CD4-positive, alpha-beta T cell treated with Interleukin-6 at 100 ng/mL for 8 hours (primary cell): ENCODE measurements at places on chromosomes 6 and 20.
A peak's percentile ranks its signal among the peaks of the same experiment; 100 is the strongest.

GRCh38 chr6:112100561-112100960 lies 13.2 kb downstream of the FAM229B start:
- DNase-seq: no peak

DNA sequence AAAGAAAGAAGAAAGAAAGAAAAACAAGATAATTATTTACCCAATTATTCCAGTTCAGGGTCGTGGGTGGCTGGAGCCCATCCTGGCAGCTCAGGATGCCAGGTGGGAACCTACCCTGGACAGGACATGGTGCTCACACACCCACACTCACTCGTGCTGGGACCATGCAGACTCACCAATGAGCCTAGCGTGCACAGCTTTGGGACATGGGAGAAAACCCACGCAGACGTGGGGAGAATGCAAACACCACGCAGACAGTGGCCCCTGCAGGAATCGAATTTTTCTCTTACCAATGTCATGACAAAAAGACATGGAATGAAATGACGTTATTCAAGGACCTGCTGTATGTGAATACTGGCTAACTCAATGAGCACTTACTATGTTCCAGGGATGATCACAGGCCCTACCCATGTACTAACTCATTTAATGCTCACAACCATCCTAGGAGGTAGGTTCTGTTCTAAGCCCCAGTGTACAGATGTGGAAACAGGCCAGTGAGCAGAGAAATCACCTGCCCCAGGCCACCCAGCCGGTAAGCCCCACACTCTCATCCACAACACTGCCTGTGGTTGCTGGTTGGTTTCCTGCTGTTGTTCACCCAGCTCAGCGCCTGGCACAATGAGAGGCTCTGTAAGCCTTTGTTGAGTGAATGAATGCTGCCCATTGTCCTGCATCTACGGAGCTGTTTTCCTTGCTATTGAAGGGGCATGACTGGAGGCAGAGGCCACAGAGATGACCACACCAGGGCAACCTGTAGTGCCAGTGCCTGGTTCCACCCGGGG lies 6.8 kb upstream of the PI16 start:
- DNase-seq: peak; percentile 65

DNA sequence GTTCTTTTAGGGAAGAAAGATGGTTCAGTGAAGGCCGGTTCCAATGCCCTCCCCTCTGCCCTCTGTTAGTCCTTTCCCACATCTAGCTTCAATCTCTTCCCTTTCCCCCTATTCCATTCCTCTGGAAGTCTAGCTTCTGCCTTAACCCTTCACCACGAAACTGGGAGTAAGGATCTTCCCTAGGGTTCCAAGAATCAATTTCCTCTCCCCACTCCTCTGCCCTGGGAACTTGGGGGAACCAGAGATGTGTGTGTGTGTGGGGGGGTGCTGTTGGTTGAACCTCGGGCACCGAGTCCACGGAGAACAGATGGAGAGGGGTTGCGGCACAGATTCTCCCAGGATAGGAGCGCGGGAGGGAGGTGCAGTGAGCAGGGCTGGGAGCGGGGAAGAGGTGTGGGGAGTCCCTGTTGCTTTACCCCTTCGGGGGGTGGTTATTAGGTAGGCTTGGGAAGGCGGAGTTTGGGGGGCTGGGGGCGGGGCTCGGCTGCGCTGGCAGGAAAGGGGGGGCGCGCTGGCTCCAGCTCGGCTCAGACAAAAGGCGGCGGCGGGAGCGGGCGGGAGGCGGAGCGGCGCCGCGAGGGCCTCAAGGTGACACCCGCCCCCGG lies at the start of gene TMEM151B:
TSS of gene TMEM151B (plus strand) at position 530 of the 605 bp plus-strand sequence. CDS start 293 bp downstream, outside the sequence.
- no peak for DNase-seq

- DNase-seq: no peak
Measured at GRCh38 chr20:19095762-19096161, 116.7 kb upstream of the SLC24A3 start.

- DNase-seq: no peak
Measured at GRCh38 chr6:139642346-139642745, 267.9 kb upstream of the CITED2 start.

DNA sequence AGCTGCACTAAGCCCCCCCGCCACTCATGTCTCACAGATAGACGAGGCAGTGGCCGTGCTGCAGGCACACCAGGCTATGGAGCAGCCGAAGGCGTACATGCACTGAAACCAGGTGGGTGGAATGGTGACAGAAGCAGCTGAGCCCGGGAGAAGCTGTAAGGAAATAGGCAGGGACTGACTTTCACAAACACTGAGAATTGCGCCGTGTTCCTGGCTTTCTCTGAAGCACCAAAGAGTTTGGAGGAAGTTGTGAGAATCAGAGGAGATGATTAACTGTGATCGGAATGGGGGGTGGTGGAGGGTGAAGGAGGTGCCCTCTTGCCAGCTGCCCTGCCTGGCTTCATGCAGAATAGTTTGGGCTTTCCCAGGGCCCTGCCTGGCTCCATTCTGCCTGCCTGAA lies 21.6 kb downstream of the TOMM34 start:
- DNase-seq: no peak

DNA sequence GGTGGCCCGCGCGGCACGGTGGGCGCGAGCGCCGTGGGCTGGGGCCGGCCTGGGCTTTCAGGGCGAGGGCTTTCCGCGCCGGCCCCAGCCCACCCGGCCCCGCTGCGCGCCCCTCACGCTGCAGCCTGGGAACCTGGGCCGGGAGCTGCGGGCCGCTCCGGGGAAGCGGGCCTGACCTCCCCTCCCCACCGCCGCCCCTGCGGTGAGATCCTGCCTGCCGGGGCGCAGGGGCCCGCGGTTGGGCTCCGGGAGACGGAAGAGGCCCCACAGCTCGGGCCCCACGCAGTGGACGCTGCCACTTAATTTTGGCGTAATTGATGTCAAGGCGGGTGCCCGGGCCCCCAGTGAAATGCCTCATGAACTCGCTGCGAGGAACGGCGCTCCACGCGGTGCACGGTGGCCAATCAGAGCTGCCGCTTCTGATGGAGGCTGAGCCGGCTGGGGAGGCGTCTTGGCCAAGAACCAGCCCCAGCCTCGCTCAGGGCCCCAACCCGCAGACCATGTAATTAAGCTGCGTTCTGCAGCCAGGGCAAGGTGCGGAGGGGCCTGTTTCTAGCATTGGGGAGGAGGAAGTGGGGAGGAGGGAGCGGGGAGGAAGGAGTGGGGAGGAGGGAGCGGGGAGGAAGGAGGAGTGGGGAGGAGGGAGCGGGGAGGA lies 96.1 kb upstream of the BHLHE23 start:
- peak; percentile 69 for DNase-seq

- no peak for DNase-seq
Measured at GRCh38 chr6:72418495-72418894, 203.4 kb upstream of the KCNQ5 start.

DNA sequence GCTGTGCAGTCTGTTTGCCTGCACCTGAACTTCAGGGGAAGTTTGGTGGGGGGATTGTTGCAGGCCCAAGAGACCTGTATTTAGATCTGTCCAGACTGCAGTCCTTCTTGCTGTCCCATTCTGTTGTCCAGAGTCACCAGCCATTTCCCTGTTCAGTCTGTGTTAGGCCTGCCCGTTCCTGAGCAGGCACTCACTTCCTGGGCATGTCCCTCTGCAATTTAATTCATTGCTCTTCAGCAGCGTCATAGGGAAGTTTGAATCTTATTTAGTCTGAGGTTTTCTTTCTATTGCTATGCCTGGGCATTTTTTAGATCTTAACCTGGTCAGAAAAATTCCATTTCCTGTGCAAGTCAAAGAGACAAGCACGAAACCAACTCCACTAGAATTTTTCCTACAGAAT lies 190.2 kb downstream of the DTNBP1 start:
- DNase-seq: no peak

DNA sequence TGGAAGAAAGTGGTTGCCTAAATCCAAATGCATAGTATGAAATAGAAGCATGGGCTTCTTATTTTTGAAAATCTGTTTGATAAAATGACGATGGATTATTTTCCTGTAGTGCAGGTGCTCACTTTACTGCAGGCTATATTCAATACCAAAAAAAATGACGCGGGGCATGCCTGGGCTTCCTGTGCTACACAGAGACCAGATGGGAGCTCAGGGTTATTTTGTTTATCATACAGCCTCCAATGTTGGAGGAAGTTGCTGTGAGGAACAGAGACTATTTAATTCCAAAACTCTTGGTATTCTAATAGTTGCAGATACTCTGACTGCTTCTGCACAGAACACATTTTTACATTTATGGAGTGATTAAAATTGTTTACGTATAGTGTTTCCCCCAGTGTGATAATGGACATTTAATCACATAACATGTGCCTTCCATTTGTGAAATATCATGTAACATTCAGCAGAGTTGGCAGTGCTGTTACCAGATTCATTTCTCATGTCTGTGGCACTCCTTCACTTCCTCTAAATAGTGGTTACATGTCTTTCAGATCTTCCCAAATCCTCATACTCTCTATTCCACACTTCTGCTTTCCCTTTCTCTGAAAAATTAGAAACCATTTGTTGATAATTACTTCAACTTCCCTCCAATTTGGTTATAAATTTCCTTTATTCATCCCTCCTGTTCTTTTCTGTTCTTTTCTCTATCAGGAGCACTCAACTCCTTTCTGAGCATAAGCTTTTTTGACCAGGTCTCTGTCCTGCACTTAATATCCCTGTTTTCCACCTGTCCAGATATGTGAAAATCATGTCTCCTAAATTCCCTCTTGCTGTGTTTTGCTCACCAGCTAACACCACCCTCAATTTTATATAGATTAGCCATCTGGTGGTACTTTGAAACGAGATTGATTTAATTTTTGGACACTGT lies 121.6 kb downstream of the ADGRB3 start:
- DNase-seq: no peak

DNA sequence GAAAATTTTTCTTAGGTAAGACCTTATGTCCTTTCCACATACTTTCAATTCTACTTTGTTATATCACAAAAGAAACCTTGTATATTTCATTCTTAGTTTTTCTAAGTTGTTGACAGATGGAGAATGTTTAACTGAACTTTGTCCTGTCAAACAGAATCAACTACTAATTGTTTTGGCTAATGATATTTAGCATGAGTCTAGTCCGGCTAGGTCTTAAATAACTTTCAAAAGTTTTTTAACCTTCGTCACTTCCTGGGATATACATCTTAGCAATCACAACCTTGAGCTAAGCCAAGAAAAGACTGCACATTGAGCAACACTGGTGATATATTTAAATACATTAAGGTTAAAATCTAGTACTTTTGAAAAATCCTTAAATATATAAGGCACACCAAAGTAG lies 62.9 kb upstream of the RUNX2 start:
- no peak for DNase-seq

DNA sequence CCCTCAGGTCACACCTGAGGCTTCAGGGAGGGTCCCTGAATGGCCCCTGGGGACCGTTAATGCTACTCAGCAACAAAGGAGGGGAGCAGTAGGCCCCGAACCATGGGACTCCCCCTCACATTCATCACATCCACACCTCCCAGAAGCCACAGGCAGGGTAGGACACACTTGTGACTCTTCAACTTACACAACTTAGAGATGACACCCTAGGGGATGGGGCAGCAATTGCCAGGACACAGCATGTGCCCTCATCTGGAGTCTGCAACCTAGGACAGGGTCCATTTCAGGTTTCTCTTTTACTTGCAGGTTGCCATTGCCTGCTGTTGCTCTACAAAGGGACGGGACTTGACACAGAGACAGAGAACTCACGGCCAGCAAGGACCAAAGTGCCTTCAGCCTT lies 770 bp downstream of the ULBP3 start:
- DNase-seq: no peak

GRCh38 chr6:13074415-13075140 lies 253.8 kb downstream of the TBC1D7 start:
- no peak for DNase-seq

GRCh38 chr20:32975698-32976674 lies 28.2 kb downstream of the SUN5 start:
- no peak for DNase-seq

- DNase-seq: no peak
Measured at GRCh38 chr20:5729348-5729747, 20.9 kb upstream of the SHLD1 start.

DNA sequence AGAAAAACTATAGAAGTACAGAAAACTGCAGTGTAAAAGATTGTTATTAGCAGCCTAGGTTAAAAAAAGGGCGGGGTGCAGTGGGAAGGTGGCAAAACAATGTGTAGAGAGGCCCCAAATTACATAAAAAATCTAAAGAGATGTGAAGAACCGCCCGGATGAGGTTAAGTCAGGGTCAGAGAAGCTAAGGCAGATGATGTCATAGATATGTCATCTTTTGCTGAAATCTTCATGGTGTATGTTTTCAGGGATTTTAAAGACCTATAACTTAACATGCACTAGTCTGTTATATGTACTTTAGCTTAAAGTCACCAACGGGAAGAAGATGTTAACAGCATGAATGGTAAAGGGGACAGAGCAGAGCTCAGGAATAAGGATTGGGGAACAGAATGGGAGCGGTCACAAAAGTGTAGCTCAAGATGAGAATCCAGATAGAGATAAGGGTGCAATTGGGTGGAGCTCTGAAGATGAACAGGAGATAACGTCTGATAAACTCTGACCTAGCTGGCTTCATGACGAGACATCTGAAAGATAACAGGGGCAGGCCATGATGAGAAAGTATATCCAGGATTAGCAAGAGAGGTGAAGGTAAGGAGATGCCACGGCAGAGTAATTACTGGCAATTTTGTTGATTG lies 83.4 kb downstream of the TFAP2A start:
- no peak for DNase-seq

- no peak for DNase-seq
Measured at GRCh38 chr20:62622877-62623487, 19.3 kb upstream of the SLCO4A1 start.

GRCh38 chr6:90268178-90268577 lies 28.5 kb downstream of the BACH2 start:
- no peak for DNase-seq

DNA sequence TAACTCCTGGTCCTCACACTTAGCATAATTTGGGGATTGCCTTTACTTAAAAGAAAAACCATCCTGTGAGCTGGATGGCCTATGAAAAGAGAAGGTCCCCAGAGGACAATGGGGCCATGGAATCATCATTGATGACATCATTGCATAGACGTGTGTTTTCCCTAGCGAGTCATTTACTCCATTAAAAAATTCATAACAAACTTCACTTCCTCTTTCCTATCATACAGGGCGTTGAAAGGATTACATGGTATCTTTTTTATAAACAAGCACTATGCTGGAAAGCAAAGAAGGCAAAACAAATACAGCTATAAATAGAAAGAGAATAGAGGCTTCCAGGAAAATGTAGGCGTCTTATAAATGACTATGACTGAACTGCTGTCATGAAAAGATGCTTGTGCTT lies 11.3 kb upstream of the COL12A1 start:
- no peak for DNase-seq

DNA sequence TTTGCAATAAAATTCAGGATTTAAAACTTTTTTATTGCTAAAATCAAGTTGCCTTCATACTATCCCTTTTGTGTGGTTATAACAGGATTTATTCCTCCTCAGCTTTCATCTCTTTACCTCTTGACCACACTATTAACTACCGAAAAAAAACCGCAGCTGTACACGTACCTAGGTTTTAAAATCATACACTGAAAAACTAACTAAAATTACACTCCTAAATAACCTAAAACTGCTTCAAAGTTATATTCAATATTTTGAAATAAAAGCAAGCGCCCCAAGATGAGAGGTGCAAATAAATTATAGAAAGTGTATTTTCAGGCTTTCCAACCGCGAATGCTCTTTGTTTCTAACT lies 1.4 kb downstream of the MPC1 start:
- no peak for DNase-seq
